EH (cell line): ENCODE measurements at places on chromosomes 4 and X.

DNA sequence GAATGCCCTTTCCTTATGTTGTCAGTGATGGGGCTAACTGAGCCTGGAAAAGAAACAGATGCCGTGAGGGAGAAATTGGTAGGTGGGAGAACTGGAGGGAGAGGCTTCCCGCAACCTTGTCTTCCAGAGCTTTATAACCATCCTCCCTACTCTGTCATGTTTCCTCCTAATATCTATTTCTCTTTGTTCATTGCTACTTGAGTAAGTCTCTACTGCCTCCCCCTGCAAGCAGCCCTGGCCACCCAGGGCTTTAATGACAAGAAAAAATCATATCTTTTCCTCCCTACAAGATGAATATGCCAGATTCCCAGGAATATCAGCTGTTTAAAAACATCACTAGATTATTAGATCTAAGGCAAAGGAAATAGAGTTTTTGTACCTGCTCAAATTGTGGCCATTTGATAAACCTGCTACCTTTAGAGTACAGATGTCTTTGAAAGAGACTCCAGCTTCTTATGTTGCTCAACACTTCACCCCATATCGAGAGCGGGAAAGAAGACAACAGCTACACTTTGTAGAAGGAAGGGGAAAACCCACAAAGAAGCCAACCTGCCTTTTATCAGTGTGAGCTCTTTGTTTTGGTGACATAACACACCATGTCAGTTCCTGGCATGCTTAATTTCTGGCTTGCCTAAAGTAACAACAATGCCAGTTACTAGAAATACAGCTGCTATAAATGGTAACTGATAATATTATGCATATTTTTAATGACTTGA, 186.6 kb upstream of the LEF1 start:
- DNase-seq, result no peak

- DNase-seq, result no peak
Observed at GRCh38 chrX:143165778-143166177, 140.1 kb downstream of the SPANXN4 start.

DNA sequence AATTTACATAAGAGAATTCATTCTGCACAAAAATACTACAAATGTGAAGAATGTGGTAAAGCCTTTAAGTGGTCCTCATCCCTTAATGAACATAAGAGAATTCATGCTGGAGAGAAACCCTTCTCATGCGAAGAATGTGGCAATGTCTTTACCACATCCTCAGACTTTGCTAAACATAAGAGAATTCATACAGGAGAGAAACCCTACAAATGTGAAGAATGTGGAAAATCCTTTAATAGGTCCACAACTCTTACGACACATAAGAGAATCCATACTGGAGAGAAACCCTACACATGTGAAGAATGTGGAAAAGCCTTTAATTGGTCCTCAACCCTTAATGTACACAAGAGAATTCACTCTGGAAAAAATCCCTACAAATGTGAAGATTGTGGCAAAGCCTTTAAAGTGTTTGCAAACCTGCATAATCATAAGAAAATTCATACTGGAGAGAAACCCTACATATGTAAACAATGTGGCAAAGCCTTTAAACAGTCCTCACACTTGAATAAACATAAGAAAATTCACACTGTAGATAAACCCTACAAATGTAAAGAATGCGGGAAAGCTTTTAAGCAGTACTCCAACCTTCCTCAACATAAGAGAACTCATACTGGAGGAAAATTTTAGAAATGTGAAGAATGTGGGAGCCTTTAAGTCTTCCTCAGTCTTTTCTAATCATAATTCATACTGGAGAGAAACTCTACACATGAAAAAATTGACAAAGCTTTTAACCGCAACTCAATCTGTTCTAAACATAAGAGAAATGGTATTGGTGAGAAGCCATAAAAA, 37.4 kb downstream of the ZNF718 start:
- no peak for DNase-seq

DNA sequence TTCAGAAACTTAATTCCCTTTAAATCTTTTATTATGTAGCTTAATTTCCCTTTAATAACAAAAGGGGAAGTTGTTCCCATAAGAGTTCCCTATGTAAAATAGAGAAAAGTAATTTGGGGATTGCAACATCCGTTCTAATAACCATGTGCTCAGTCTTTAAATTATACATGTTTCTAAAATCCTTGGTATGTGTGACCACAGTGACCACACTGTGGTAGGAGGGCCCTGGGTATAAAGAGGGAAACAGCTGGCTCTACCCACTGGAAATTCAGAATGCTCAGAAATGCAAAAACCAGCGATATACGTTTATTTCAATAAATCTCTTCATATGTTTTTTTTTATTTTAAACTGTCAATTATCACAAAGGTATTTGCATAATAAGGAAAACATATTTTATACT, 219.1 kb downstream of the FGF13 start:
- DNase-seq, result no peak

DNA sequence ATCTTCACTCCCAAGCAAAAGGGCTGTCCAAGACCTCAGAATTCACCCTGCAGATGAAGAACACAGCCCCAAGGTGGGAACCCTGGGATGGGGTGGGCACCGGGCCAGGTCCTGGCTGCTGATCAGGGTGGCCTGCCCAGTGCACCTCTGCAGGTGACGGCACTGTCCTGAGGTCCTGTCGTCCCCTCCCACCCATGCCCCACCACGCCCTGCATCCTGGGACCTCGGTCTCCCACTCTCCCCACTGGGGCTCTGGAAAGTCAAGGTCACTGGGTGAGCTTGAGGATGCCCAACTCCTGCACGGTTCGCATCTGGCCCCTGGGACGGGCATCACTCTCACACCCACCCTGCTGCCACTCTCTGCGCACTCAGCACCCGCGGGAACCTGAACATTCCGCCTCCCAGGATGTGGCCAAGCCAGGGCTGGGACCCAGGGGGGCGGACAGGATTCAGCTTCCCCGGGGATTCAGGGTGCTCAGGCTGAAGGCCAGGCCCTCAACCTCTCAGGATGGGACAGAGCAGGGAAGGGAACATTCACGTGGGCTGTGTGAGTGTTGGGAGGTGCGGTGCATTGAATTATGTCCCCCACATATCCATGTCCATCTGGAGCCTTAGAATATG, 115.9 kb downstream of the CPZ start:
- DNase-seq, result no peak

DNA sequence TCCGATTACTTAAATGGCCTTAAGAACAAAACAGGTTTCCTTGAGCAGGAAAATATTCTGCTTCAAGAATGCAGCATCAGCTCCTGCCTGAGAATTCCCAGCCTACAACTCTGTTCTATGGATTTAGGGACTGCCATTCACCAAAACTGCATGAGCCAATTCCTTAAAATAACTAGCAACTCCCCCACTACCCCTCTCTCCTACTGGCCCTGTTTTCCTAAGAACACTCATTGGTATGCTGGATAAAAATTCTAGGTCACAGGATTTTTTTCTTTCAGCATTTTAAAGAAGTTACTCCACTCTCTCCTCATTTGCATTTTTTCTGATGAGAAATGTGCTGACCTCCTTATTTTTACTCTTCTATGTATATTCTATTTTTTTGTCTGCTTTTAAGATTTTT, 347.1 kb downstream of the IDS start:
- DNase-seq, result no peak

DNA sequence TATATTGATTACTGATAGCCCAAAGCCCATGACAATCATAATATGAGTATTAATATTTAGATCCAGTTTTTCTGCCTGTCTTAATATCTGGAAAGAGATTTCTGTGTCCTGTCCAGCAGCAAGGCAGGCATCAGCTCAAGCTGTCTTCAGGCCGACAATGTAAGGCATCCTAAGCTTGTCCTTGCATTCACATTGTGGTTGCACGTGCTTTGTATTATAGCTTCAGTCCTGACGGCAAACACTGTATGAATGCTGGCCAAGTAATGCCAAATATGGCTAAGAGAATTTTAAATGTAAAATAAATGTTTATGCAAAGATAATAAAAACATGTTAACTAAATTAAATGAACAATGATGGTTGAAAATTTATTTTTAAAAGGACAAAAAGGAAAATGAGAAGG, 255.7 kb upstream of the RPS6KA3 start:
- DNase-seq, result no peak

- DNase-seq, result peak; percentile 76
Observed at GRCh38 chrX:357693-358471, 28.8 kb downstream of the PPP2R3B start.

DNA sequence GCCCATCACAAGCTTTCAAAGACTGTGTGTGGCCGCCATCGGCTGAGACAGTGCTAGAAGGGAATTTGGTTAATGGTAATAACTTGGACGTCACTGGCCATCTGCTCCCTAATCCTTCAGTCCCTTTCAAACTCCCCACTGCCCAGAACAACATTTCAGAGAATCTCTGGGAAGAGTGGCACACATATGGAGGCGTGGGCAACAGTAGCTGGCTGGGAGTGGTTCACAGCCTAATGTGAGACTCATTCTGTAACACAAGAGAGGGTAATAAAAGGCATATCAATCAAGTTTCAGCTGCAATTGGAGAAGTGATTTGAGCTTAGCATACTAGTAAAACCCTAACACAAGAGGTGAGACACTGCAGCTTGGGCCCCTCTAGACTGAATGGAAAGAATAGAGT, 15.4 kb downstream of the SMIM10 start:
- no peak for DNase-seq

GRCh38 chrX:104325213-104325585, 70.5 kb upstream of the ESX1 start:
- peak; percentile 37 for DNase-seq

- DNase-seq, result no peak
Observed at GRCh38 chr4:117284736-117285135, 199.4 kb upstream of the TRAM1L1 start.

GRCh38 chr4:10053635-10054453, 32.5 kb upstream of the SLC2A9 start:
- no peak for DNase-seq

DNA sequence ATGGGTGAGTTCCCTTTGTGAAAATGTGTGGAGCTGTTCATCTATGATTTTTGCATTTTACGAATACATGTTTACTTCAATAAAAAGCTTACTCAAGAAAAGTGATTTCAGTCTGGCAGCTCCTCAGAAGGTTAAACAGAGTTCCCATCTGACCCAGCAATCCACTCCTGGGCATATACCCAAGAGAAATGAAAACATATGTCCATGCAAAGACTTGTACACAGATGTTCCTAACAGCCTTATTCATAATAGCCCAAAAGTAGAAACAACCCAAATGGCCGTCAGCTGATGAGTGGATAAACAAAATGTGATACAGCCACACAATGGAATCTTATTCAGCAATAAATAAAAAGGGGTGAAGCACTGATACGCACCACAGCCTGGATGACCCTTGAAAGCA, 20.8 kb downstream of the CLCN4 start:
- peak; percentile 49 for DNase-seq

- DNase-seq, result no peak
Observed at GRCh38 chr4:24671849-24672248, 87.5 kb upstream of the DHX15 start.

GRCh38 chr4:105569057-105569865, 16.8 kb downstream of the ARHGEF38 start:
- no peak for DNase-seq

DNA sequence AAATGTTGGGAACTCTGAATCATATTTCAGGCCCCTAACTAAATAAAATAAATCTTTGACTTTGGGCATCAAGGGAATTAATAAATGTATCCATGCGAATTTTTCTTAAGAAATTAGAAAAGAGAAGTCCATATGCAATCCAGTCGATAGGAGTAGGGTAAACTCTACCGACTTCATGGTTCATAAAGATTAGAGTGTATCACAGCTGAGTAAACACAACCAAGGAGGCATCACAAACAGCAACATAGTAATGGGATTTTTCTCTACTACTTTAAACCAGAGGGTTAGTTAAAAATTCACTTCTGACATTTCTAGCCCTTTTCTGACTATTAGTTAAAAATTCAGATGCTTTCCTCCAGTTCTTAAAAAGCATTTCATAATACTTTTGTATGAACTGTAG, 19.9 kb downstream of the SEPTIN11 start:
- DNase-seq, result no peak

- no peak for DNase-seq
Observed at GRCh38 chr4:92952426-92952825, 648.7 kb downstream of the GRID2 start.

DNA sequence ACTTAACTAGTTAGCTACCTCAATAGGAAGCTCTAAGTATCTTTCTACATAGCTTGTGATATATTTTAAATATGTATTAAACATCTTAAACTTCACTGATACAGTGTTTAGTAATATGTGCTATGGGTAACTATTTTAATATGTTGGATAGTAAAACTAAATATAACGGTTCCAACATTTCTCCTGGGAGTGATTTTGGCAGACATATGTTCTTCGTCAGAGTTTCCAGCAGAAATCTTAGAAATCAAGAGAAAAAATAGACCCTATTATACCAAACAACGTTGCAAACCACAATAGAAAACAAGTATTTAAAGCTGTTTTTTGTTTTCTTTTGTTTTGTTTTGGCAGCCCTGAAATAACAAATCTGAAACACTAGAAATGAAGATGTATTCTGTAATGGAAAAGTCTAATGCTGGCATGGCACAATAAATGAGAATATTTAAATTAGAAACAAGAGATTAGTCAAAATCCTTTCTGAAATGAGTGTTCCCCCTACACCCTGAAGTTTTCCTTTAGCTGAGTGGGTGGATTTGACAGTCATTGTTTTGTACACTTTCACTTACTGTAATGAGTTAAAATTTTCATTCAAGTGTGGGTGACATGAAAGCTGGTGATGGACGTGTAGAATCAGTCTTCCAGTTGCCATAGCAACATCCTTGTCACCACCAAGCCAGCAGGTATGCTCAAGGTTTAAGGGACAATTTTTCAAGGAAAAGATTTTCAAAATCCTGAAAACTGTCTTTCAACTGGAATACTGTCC, 233.5 kb downstream of the SCFD2 start:
- no peak for DNase-seq

- DNase-seq, result no peak
Observed at GRCh38 chr4:58566260-58566659, 1456.1 kb upstream of the IGFBP7 start.

- no peak for DNase-seq
Observed at GRCh38 chrX:46620505-46620904, 46.9 kb downstream of the CHST7 start.

GRCh38 chr4:54449999-54450398, 207.8 kb upstream of the KIT start:
- DNase-seq, result no peak

- no peak for DNase-seq
Observed at GRCh38 chrX:154481911-154482601, 3.0 kb upstream of the LAGE3 start.

- DNase-seq, result no peak
Observed at GRCh38 chr4:74770226-74770910, 24.0 kb downstream of the BTC start.
